ENCODE measurements at places on chromosomes 1 and 21.
A peak's percentile ranks its signal among the peaks of the same experiment; 100 is the strongest.

- DNase-seq, result no peak
Measured at GRCh38 chr1:38929054-38929453, 12.6 kb downstream of the RHBDL2 start.

DNA sequence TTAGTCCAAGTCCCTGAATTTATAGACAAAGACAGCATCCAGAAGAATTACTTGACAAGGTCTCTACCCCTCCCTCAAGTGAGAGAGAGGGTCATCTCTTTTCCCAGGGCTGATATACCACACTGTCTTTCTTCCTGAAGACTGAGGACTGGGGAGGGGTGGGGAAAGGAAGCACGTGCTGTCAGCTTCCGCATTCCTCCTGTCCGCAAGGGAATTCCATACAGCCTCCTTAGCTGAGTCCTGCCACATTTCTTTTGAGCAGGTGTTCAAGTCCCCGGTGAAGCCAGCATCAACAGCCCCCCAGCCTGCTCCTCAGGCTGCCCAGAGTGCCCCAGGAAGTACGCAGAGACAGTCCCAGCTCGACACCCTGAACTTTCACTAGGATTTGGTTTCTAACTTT lies 34.2 kb downstream of the PCAT6 start:
- no peak for DNase-seq

- DNase-seq, result peak; percentile 62
Measured at GRCh38 chr1:159132271-159132881, 39.0 kb upstream of the CADM3 start.

- DNase-seq, result no peak
Measured at GRCh38 chr1:234963904-234964702, 164.5 kb downstream of the TOMM20 start.

DNA sequence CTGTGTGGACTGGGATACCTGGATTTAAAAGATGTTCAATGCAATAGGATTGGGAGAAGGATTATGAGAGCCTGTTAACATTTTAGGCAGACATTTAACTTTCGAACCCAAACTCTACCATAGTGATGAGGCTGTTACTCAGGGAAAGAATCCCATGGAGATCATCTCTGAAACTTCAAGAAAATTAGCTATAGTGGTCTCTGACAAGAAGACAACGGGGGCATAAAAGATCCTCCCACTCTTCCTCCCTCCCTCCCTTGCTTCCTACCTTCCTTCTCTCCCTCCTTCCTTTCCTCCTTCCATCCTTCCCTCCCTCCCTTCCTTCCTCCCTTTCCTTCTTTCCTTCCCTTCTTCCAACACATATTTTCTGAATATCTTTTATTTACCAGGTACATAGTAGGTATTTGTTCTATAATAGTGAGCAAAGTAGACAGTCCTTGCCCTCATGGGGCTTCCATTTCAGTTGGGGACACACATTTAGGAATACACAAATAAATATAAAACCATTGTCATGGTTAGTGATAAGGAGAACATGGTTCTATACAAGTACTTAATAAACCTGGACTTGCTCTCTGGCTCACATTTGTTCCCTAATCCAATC lies 143.2 kb downstream of the ATP6V1G3 start:
- no peak for DNase-seq

GRCh38 chr21:17736072-17736471 lies 83.1 kb downstream of the C21orf91 start:
- DNase-seq, result no peak

DNA sequence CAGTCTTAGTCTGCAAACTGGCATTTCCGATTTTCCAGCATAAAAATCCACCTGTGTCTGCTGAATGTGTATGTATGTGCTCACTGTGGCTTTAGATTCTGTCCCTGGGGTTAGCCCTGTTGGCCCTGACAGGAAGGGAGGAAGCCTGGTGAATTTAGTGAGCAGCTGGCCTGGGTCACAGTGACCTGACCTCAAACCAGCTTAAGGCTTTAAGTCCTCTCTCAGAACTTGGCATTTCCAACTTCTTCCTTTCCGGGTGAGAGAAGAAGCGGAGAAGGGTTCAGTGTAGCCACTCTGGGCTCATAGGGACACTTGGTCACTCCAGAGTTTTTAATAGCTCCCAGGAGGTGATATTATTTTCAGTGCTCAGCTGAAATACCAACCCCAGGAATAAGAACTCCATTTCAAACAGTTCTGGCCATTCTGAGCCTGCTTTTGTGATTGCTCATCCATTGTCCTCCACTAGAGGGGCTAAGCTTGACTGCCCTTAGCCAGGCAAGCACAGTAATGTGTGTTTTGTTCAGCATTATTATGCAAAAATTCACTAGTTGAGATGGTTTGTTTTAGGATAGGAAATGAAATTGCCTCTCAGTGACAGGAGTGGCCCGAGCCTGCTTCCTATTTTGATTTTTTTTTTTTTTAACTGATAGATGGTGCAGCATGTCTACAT lies 2.5 kb upstream of the OLFML3 start:
- DNase-seq, result peak; percentile 65

GRCh38 chr1:203556047-203556851 lies 62.3 kb downstream of the OPTC start:
- peak; percentile 55 for DNase-seq

DNA sequence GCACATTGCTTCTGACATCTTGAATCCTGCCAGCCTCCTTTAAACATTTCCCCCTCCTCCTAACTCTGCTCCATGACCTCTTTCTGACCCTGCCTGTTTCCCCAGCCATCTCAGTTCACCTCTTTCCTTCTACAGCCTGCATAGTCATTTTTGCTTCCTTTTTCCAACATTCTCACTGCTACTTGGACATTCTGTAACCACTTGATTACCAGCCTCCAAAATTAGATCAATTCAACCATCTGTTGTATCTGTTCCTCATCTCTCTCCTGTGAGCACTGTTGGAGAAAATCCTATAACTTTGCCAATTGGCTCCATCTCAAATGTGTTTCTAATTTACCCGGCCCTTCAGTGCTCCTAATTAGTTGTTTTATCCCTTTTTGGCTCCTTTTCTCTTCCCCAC lies 27.5 kb upstream of the GPR88 start:
- no peak for DNase-seq

DNA sequence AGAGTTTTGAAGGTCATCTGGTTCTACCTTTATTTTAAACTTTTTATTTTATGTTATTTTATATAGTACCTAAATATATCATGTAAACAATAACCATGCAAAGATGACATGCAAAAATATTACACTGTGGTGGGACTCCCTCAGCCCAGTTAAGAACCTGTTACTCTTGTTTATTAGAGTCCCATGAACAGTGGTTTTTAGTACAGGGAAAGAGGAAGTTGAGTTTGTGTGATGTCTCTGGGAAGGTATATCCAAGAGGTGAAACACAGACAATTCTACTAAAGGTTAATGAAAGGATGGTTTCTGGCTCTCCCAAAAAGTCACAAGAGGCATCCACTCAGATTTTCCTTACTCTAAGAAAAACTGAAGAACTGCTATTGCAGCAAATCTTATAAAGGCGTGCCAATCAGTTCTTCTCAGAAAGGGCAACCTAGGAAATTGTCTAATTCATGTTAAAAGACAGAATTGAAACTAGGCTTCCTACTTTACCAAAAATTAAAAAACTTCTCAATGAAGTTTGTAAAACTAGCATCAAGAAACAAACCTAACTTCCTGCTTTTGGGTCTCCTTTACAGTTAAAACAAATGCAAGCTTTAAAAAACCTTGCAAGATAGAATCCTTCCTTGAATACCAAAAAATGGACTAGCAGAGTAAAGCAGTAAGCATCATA lies 19.9 kb downstream of the GFI1 start:
- no peak for DNase-seq

GRCh38 chr1:23793018-23793781 lies 2.3 kb downstream of the LYPLA2 start:
- peak; percentile 68 for DNase-seq

- no peak for DNase-seq
Measured at GRCh38 chr1:78177708-78178270, 132.0 kb downstream of the GIPC2 start.

GRCh38 chr1:168991667-168992475 lies 114.6 kb upstream of the ATP1B1 start:
- DNase-seq, result no peak

DNA sequence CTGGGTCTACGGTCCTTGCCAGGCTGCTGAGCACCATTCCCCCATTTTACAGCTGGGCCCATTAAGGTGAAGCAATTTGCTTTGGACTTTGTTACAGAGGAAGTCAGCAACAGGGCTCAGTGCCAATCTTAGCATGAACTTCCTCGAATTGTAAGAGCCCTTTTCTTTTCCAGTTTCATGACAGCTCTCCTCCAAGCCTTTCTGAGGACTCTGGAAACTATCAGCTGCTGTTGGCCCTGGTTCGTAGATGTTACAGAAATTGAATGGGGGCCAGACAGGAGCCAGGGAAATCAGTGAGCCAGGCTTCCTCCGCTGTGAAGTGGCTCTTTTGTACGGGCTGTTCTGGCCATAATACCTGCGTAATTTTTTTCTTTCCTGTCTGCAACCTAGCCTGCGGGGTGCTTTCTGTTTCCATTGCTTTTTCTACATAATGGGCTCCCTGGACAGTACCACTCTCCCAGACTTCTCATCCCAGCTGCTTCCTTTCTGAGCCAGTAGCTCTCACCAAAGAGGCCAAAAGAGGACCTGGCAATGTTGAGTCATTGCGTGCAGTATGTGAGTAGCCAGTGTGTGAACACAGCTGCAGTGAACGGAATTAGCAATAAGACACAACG lies 386.3 kb downstream of the DISC1 start:
- DNase-seq, result peak; percentile 80

GRCh38 chr1:96009831-96010434 lies 711.7 kb upstream of the PTBP2 start:
- DNase-seq, result no peak

DNA sequence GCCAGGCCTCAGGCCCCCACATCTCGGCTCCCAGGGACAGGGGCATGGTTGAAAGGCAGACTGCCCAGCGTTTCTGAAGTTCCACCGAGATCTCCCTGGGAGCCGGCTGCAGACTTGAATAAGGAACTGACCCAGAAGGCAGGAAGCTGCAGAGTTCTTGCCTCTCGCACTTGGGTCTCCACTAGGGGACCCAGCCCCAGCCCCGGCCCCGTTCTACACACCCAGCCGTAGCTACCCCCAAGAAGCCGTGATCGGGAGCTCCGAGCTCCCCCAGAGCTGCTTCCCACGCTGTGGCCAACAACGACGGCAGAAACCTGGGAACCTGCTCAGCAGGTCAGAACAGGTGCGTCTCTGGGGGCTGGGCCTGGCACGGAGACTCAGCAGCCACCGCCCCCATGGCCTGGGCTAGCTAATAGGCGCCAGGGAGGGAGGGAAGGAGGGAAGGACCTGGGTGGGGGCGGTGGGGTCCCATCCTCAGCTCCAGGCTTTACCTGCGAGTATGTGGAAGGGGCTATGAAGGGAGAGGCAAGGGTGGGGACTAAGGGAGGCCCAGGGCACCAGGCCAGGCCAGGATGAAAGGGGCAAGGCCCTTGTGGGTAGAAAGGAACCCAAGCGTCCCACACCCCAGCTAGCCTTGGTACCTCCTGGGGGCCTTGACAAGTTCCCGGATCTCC lies at the start of gene NECTIN4:
Gene NECTIN4, minus strand, starts transcription at position 308 of the 674 bp plus-strand sequence. Its CDS starts 262 bp downstream, at position 46.
- DNase-seq, result peak; percentile 77

DNA sequence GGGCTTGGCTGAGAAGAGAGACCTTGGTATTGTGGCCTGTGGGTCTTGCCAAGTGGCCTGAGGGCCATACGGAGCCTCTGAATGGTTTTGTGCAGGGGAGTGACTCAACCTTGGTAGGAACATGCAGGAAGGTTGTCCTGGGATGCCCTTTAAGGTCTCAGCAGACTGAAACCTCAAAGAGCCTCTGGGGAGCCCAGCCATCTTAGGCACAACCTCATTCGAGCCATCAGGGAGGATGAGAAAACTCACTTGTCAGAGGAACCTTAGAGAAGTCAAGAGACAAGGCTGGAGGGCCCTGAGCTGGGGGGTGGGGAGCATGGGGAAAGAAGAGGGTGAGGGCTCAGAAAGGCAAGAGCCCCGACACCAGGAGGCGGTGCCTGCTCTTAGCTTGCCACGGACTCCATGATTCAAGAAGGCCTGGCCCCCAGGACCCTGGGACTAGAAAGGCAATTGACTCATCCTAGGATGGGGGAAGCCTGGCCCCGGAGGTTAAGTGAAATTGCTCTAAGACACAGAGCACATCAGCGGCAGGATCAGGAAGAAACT lies 13.0 kb downstream of the IFI6 start:
- DNase-seq, result no peak

DNA sequence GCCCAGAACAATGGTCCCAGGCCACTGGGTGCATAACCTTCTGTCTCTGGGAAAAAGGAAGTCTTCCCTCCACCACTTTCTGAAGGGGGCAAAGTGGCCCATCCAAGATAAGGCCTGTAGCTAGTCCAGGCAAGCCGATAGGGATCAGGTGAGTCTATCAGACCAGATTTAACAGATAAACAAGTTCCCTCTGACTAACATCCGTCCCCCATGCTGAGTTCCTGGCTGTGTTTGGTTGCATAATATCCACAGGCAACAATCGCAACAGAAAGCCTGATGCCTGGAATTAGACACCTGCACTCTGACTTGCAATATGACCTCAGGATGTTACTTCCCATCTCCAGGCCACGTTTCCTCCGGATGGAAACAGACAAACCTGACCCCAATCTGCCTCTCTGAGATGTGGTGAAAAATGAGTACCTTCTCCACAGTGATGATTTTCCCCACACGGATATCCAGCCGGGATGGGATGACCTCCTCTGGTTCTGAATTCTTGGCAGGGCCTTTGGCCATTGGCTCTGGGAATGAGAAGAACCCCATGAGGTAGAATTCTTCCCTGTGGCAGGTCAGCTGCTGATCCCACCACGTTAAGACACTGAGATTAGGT lies 36.4 kb downstream of the YARS1 start:
- DNase-seq, result no peak

GRCh38 chr1:100835866-100836842 lies 58.5 kb downstream of the EXTL2 start:
- no peak for DNase-seq

GRCh38 chr1:162753998-162754585 lies 36.4 kb upstream of the HSD17B7 start:
- DNase-seq, result no peak

- no peak for DNase-seq
Measured at GRCh38 chr1:150021191-150021694, 10.7 kb upstream of the OTUD7B start.

DNA sequence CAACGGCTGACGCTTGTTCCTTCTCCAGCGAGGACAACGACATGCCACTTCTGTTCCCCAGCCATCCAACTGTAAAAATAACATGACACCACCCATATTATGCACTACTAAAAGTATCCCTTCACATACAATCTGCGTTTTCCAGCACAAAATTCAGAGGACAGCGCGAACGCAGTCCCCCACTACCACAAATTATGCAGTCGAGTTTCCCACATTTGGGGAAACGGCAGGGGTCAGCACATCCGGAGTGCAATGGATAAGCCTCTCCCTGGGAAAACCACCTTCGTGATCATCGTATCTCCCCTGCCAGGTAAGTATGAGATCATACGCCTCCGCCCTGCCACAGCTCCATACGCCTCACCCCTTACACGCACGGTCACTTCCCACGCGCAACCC lies 120.9 kb downstream of the PPIAL4G start:
- DNase-seq, result no peak

GRCh38 chr1:170660871-170661645 lies 2.9 kb upstream of the PRRX1 start:
- no peak for DNase-seq

DNA sequence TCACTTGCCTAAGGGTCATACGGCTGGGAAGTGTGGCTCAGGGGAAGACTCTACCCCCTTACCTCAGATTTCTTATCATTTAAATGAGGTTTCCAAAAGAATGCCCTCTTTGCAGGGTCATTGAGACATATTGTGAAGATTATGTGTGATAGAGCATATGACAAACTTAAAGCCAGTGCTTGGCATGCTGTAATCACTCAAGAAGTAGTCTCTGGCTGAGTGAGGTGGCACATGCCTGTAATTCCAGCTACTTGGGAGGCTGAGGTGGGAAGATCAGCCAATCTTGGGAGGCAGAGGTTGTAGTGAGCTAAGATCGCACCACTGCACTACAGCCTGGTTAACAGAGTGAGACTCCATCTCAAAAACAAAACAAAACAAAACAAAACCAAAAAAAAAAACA lies 7.5 kb upstream of the LDLRAD2 start:
- DNase-seq, result no peak
